ENCODE measurements at places on chromosomes 4 and X.

DNA sequence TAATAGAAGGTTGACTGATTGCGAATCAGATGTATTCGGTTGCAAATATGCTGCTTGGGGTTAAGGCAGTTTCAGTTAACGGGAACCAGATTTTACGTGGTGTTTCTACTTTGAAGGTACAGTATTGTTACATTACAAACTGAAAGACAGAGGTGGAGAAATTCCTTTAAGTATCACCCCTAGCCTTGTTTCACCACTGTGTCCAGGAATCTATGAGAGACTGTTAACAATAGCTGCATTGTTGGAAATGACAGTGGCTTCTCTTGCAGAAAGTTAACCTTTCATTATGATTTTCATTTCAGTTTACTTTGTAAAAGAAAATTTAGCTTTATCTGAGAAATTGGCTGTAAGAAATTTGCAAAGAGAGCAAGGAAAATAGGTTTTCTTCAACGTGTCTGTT is 2.6 kb downstream of the CDKL5 start:
- DNase-seq: no peak

- DNase-seq: no peak
These were observed 93.5 kb upstream of the ADAD1 start for GRCh38 chr4:122285285-122285684.

- DNase-seq: no peak
These were observed 19.3 kb downstream of the SCARB2 start for GRCh38 chr4:76194325-76194724.

DNA sequence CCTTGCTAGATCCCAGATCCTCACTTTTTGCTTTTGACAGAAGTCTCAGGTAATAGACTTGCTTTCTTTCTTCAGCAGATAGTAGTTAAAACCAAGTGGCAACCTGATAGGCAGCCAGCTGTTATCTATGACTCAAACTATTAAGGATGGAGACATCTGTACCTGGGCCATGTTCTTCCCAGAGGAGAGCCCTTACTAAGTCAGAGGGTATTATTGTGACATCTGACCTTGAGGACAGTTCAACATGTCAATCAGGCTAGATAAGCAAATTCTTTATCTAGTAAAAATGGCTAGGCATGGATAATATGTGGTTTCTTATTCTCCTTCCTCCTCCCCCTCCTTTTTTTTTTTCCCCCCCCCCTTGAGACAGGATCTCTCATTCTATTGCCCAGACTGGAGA is 39.2 kb downstream of the TRIM2 start:
- no peak for DNase-seq

DNA sequence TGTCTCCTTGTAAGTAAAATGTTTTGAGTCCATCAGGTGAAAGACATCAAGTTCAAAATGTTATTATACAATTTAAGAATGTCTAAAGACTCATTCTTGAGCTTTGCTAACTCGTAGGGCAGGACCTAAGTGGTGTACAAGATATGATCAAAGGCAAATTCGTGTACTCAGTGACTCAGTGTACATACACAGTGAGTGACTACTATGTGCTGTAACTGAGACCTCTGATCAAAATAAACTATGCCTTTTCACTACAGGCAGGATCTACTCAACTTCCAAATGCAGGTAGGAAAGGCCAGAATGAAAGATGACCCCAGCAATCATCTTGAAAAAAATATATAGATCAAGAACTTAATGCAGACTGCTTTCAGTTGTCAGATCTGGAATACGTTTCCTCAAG is 49.9 kb downstream of the ADGRG2 start:
- DNase-seq: no peak

DNA sequence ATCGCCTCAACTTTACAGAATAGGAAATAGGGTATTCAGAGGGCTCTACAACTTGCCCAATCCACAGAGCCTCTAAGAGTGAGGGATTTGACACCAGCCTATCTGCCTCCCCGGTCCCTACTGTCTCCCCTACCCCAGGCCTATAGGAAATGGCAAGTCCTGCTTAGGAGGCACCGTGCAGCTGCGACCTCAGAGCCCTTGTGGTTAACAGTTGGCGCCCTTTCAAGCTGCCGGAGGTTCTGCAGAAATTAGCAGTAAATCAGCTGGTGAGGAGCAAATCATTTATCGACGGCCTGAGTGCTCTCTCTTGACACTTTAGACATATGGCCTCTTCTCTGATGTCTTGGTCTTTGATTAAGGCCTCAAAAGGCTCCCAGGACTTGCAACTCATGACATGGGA is 96.9 kb downstream of the CLNK start:
- no peak for DNase-seq

DNA sequence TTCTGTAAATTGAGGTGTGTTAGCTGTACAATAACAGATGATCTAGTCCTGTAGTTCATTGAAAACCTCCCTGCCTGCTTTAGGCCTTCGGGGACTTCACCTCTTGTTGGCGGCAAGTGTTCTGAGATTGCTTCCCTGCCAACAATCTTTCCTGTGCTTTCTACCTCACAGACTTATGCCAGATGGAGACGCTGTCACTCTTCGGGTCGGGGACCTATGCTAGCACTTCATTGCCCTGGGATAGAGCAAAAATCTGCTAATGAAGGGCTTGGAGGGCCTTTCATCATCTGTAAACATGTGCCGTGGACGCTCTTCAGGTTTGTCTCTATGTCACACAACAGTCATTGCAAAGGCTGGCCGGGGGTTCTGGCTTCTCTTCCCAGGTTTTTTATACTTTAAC is 4.7 kb upstream of the PDLIM3 start:
- no peak for DNase-seq

DNA sequence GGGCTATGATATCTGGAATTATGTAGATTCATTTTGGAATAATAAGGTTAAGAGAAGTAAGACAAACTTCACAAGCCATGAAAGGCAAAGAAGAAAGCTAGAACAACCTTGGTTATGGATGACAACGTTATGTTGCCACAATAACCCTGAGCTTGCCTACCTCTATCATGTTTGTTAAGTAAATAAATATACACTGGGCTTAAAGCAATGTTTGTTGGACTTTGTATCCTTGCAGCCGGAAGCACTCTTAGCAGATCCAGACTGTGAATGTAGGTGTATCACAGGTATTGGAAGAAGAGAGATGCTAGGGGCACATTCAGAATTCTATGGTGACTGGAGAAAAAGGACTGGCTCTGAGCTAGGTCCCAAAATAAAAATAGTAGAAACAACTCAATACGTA is 214.4 kb downstream of the HS3ST1 start:
- DNase-seq: no peak

DNA sequence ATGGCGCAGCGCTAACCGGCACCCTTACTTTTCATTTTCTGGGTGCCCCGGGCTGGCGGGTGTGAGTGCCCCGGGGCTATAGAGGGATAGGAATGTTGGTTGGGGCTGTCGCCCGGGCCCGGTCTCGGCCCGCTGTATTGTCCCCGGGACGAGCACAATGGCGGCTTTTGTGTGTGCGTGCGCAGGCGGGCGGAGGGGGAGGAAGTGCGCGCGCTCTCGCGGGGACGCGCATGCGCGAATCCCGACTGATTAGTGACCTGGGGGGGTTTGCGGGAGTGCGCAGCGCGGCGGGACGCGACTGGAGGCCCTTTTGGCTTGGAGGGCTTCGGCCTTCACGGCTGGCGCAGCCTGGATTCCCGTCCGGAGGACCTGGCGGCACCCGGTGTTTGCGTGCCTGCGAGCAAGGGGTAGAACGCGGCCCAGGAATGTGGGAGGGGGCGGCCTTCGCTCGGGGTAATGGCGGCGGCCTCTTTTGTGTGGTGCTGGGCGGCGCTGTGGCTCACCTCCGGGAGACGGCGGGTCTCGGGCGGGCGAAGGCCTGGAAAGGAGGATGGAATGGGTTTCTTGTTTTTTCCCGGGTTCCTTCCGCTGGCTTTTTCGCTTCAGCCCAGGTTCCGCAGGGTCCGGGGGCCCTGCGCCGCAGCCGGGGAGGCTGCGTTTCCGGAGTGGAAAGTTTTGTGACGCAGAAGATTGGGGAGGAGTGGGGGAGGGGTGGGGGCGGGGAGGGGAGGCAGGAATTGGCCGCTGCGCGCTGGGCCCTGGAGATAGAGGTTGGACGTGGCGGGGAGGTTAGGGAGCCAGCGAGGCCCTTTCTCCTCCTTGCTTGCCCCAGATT is 618 bp downstream of the DDX3X start:
- DNase-seq: peak; percentile 94

- DNase-seq: no peak
These were observed 8.5 kb downstream of the RAPGEF2 start for GRCh38 chr4:159111416-159111815.

DNA sequence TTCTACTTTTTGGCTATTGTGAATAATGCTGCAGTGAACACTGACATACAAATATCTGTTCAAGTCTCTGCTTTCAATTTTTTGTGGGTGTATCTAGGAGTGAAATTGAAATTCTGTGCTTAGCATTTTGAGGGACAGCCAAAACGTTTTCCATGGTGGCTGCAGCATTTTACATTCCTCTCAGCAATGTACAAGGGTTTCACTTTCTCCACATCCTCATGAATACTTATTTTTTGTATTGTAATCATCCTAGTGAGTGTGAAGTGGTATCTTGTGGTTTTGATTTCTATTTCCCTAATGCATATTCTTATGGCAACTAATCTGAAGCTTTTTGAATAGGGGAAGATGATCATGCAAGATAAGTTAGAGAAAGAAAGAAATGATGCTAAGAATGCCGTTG is 40.3 kb downstream of the HSPA4L start:
- no peak for DNase-seq

DNA sequence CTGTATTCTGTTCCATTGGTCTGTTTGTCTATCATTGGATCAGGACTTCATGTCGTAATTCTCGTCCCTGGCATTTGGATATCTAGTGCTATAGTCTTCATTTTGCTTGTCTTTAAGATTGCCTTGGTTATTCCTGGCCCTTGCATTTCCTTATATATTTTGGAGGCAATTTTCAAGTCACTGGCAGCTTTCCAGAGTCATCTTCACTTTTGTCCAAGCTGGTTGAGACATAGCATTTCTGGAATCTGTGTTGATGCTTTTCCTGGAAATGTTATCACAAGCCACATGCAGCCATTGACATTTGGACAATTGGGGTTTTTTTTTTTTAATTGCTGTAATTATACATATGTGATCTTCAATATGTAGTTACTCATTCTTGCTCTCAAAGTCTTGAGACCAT is 45.2 kb upstream of the HGFAC start:
- DNase-seq: no peak

GRCh38 chr4:138034871-138035270 is 207.3 kb downstream of the SLC7A11 start:
- no peak for DNase-seq

GRCh38 chr4:151192556-151193235 is 84.3 kb upstream of the PRSS48 start:
- no peak for DNase-seq

GRCh38 chr4:3337811-3338210 is 45.0 kb downstream of the RGS12 start:
- no peak for DNase-seq

- DNase-seq: peak; percentile 50
These were observed 23.7 kb upstream of the GLRA2 start for GRCh38 chrX:14505648-14506047.

GRCh38 chr4:7679406-7680040 is 244.8 kb upstream of the PSAPL1 start:
- no peak for DNase-seq

Measured in ovary (tissue), 10 donors.